Activated CD4-positive, alpha-beta T cell treated with anti-CD3 and anti-CD28 coated beads, Interleukin-2, amount 50 U/mL, for 4 hours (primary cell): ENCODE measurements at places on chromosomes 5 and 9.

DNA sequence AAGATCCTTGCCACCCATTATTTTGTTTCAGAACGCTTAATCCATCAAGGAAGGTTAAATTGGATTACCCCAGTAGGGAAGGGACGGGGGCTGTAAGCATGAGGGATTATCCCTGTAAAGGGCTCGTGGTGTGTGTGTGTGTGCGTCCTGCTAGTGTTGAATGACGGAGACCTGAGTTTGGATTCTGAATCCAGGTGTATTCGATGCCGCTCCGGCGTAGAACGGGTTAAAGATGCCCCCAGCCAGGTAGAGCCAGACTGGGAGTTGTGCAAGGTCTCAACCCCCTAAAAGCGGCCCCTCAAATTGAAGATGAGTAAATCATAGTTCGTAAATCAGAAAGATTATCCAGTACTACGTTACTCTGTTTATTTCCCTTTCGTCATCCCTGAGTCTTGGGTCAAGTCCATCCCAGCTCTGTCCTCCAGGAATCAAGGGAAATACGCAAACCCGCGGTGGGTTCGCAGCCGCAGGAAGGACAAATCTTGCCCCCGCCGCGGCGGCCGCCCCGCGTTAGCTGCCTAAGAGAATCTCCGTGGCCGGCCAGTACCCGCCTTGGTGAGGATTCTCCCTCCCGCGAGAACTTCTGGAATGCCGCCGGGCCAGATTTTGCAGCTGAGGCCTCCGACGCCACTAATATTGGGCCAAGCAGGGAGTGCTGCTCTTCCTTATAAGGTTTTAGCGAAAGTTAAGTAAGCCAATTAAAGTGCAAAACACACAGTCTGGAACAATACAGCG lies 586 bp upstream of the MTAP start:
- no peak for DNase-seq

DNA sequence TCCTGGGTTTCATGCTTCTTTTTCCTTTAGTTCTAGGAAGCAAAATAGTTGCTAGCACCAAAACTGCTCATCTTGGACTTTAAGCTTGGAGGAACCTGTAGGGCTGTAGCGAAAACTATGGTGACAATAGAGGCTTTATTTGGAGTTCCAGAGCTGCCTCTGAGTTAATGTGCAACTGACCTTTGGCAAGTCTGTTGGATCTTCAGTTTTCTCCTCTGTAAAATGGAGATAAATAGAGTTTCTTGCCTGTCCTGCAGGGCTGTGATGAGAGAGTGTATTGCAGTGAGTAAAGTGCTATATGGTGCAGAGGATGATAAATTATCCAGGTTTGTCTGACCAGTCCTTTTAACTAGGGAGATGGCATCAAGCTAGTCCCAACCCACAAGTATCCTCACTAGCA lies 417.0 kb downstream of the MAN2A1 start:
- no peak for DNase-seq

- no peak for DNase-seq
Observed at GRCh38 chr9:1388216-1388615, 338.1 kb downstream of the DMRT2 start.

DNA sequence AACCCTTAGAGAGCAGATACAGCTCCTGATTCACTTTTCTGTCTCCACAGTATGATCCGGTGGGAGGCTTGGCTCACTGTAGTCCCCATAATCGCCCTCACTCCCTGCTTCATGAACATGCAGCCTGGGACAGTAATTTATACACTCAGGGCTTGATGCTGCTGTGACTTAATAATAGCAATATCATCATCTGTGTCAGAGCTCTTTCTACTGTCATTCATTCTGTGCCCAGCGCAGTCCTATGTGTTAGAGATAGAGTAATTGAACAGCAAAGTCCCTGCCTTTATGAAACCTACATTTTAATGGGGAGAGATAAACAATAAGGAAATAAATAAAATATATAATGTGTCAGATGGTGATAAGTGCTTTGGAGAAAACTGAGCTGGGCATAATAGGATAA lies 2.8 kb upstream of the HEMGN start:
- no peak for DNase-seq

DNA sequence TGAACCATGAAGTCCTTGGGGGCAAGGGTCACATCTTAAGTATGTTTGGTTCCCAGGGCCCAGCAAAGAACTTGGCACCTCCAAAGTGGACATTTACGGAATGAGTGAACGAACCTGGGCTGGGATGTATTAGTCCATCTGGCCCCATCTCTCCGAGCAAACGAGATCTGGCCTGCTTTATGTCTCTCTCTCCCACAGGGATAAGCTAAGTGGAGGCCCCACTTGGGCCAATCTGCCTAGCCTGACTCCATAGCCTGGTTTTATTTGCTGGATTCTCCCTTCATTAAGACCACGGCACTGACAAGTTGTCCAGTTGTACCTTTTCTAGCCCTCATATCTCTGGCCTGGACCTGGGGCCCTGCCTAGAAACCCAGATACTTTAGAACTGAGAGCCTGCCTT lies 2.1 kb downstream of the TTLL11 start:
- no peak for DNase-seq

GRCh38 chr9:109232449-109233237 lies 65.6 kb upstream of the FRRS1L start:
- no peak for DNase-seq

GRCh38 chr5:91423871-91424270 lies 40.8 kb upstream of the ARRDC3 start:
- no peak for DNase-seq

DNA sequence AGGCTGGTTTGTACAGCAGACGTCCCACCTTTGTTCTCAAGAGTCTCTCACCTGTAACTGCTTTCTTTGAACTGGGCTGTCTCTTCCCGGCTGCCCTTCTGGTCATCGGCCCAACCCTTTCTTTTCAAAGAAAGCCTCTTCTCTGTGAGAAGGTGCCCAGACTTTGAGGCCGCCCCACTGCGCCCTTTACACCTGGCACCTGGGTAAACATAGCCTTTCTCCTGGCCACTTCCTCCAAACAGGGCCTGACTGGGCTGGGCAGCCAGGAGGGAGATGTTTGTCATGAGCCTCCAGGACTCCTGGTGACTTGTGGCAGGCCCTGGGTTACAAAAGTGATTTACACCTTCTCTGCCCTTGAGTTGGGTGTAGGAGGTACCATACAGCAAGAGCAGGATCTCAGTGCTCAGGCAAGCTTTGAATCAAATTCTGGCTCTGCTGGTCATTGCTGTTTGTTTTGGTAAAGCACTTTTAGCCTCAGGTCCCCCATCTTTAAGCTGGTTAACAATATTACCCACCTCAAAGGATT lies 127.2 kb upstream of the CXCL14 start:
- no peak for DNase-seq

DNA sequence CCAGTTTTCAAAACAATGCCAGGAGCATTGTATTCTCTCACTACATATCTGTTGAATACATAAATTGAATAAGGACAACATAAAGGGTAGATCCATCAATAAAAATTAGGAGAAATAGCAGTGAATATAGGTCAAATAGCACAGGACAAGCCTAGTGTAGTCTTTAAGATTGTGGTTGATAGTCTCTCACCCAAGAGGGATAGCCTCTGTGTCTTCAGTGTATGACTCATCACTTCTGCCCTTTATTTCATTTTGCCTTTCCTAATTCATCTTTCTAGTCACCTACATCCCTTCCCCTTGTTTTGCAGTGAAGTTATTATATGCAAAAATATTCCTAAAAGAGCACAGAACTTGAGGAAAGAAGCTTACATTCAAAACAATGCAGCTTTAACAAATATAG lies 335.0 kb upstream of the TUSC1 start:
- DNase-seq, result no peak

DNA sequence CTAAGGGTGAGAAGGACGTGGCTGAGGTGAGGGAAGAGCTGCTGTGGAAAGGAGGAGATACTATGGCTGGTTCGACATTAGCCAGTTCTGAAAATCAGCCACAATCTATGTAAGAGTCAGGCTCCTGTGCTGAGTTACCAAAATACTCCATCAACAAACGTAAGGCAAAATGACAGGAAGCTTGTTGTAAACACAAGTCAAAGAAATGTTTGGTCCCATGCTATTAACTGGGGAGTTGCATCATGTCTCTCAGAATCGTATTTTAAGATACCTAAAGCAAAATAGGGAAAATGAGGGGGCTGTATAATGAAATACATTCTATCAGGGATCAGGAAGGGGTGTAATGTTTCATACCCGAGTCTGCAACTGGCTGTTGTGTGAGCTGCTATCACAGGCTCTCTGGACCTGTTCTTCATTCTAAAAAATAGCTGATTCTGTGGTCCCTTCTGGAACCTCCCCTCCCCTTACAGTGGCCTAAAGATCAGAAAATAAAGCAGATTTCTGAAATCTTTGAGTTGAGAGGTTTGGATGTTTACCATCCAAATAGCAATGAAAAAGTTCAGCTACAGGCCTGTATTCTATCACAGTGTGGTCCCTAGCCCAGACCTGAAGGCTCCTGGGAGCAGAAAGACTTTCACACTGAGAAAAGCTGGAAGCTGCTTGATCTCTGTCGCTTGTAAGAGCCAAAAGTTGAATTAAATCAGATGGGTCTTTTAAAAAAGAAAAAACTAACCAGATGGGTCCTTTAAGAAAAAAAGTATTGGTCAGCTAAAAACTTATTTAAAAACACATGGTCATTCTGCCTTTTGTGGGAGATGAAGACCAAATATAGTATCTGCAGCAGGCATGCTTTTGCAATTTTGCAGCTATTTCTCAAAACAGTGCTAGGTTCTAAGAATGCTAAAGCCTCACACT lies 97.8 kb upstream of the SMC5 start:
- no peak for DNase-seq

- DNase-seq, result no peak
Observed at GRCh38 chr9:99262949-99263418, 40.9 kb downstream of the SEC61B start.

DNA sequence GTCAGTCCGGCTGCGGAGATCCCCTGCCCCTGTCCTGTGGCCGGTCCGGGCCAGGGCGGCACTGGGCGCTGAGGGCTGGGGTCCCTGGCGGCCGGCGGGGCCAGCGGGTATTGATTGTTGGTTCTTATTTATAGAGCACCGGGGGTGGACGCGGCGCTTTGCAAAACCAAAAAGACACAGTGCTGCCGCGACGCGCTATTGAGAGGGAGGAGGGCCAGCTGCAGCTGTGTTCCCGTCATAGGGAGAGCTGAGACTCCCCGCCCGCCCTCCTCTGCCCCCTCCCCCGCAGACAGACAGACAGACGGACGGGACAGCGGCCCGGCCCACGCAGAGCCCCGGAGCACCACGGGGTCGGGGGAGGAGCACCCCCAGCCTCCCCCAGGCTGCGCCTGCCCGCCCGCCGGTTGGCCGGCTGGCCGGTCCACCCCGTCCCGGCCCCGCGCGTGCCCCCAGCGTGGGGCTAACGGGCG lies 2.5 kb downstream of the LRRC26 start:
- no peak for DNase-seq

- no peak for DNase-seq
Observed at GRCh38 chr9:128146591-128147120, 2.6 kb upstream of the LCN2 start.

- no peak for DNase-seq
Observed at GRCh38 chr5:75468593-75468992, 42.8 kb downstream of the CERT1 start.

DNA sequence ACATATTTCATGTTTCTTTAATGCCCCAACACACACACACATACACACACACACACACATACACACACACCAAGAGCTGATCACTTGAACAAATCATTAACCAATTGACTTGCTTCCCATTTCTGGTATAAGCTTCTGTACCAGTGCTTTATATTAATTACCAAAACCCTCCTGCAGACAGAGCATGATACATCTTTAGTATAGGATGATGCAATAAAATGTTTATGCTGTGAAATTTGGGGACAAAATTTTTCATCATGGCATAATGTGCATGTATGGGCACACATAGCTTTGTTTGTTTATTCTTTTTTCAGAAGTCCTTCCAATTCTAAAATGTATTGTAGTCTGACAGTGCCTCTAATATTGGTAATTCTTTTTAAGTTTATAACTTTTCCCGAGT lies 34.5 kb downstream of the SLC1A3 start:
- DNase-seq, result no peak

GRCh38 chr5:56838409-56839039 lies 23.2 kb downstream of the MAP3K1 start:
- no peak for DNase-seq

DNA sequence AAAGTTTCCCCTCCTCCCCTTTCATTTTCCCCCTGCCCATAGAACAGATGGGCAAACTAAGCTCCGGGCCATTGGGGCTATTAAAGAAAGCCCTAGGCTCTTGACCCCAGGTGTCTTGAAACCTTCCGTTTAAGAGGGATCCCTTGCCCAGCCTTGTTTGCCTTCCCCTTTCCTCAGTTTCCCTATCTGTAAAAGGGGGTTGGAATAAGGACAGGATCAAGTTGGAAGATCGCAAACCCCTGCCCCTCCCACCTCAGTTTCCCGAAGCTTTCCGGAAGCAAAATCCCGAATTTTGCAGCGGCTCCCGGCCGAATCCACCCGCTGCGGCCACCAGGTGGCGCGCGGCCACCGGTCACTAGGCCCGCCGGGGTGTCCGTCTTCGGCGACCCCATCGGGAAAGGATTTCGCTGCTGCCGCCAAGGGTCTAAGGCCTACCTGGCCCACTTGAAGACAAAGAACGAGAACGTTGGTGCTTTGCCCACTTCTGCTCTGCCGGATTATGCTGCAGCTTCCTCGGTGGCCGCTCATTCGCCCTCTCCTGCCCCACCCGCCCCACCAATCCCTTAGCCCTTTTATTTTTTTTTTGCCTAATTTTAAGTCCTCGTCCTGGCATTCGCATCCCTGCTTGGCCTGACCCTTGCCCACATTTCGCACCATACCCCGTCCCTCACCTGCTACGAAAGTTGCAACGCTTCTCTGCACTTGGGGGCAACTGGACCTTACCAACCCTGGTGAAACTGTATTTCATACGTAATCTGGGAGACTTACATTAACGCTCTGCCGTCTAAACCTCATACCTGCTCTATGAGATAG lies 962 bp upstream of the NR6A1 start:
- DNase-seq, result no peak

DNA sequence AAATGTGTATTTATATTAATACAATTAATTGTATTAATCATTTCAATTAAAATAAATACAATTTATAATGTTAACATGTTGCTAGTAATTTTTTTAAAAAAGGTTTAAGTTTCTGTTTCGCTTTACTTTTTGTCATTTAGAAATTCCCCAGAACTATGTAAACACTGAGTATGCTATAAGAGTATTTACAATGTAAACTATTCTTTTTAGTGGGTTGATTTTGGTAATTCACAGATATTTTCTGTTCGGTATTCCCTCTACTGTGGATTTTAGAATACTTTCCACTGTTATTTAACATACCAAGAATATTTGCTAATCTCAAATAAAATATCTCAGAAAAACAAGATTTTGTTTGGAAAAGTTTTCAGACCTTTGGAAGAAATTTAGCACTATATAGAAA lies 1564.4 kb downstream of the EFNA5 start:
- no peak for DNase-seq

GRCh38 chr9:6133346-6134063 lies 82.1 kb upstream of the IL33 start:
- no peak for DNase-seq

GRCh38 chr5:124719113-124719967 lies 27.1 kb downstream of the ZNF608 start:
- DNase-seq, result no peak

DNA sequence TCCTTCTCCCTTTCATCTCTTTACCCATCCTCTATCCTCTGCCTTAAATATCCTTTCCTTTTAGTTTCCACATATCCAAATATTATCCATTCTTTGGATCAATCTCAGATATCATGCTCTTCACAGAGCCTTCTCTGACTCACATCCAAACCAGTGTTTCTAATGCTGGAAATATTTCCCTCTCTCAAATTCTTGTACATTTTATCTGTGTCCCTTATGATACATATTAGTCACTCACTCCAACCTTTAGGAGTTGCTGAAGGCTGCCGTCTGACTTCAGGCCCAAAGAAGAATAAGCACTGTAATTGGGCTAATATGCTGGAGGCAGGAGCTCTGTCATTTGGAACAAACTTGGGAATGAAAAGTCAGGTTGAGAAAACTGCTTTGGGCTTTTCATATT lies 156.4 kb upstream of the RUSC2 start:
- DNase-seq, result no peak
